HCT116 (cell line): ENCODE measurements at places on chromosomes 16 and 17.

GRCh38 chr16:35734728-35735402 is 2275.5 kb downstream of the TP53TG3F start:
- DNase-seq: no peak

GRCh38 chr16:31513126-31513525 is 4.9 kb upstream of the RUSF1 start:
- no peak for DNase-seq

- no peak for DNase-seq
Observed at GRCh38 chr16:88634141-88634993, 4.0 kb upstream of the IL17C start.

DNA sequence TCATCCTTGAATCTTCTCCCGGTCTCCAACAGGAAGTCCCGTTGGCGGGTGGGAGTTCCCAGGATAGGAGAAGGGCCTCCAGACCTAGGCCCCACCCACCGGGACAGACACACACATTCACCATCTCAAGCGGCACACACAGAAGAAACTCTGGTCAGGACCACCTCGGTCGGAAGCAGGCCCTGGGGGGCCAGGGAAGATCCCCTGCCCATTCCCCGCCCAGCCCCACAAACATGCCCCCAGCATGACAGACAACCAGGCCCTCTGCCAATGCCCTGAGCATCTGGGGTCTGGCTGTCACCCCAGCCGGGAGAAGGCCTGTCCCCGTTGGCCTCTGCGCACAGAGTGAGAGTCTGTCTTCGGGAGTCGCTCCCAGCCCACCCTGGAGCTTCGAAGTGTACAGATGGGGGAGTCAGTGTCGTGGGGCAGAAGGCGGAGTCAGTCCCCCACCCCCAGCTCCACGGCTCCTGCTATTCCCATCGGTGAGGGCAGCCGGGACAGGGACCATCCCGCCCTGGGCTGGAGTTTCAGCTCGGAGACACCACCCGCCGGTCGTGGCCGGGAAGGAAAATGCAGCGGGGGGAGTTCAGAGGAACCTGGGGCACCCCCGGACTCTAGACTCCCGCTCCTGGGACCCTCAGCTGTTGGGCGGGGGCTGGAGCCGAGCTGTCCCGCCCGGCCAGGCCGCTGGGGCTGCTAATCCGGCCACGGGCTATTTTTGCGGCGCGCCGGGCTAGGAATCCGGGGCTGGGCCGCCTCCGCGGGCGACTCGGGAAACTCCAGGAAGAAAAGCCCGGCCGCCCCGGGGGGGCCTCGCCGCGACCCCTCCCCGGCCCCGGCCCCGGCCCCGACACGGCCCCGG is 660 bp downstream of the RHBDF1 start:
- DNase-seq: peak; percentile 42

- no peak for DNase-seq
Observed at GRCh38 chr17:11326492-11326891, 85.5 kb downstream of the SHISA6 start.

GRCh38 chr16:27286451-27286850 is 17.9 kb upstream of the NSMCE1 start:
- DNase-seq: no peak

- no peak for DNase-seq
Observed at GRCh38 chr16:17296431-17296830, 174.3 kb downstream of the XYLT1 start.
